ENCODE measurements at places on chromosomes 4 and X.

GRCh38 chrX:15269618-15270521 is at the start of gene ASB9:
Gene ASB9, minus strand, starts transcription at chrX:15270083. Its CDS starts 209 bp downstream, at chrX:15269874.
- DNase-seq: no peak

- no peak for DNase-seq
Measured at GRCh38 chrX:118652717-118653116, 74.7 kb upstream of the IL13RA1 start.

- no peak for DNase-seq
Measured at GRCh38 chr4:96326846-96327245, 487.0 kb downstream of the PDHA2 start.

GRCh38 chr4:20617678-20618396 is 82.4 kb upstream of the PACRGL start:
- no peak for DNase-seq

DNA sequence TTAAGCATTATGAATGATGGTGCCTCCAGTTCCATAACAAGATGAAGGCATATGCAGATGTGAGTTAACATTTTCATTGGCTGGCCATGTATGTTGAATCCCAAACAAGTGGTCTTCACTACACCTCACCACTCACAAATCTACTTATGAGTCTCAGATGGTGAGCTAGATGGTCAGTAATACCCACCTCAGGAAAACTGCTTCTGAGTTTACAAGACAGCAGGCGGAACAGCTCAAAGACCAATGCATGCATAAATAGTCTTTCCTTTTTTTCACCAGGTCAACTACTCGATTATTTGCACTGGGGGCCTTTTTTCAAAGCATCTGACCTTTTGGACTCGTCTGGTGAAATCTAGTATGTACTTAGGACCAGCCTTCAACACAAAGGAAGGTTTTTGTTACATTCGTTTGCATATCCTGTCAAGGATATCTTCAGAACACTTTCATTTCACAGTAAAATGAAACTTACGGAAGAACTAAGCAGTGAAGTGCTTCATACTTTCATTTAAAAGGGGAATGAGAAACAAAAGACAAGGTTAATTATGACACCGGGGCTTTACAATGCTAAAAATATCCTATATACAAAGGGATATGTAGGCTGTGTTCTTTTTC is 23.1 kb upstream of the TLR7 start:
- DNase-seq: no peak

DNA sequence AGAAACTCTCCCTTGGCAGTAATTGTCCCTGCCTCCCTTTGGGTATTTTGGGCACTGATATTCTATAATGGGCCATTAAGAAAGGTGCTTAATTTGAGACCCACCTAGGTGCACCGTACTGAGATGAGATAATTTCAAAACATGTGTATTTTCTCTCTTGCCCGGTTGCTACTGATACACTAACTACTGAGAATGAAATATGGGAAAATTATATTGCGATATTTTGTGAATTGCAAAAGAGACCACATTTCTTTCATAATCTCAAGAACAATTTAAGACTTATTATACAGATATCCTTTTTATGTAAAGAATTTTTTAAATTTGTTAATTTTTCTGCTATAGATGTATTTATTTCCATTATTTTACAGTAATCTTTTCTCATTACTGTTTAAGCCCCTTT is 284.9 kb downstream of the ADGRL3 start:
- no peak for DNase-seq

Measured in stimulated activated CD8-positive, alpha-beta memory T cell treated with anti-CD3 and anti-CD28 coated beads, Interleukin-4, amount 100 ng/mL, for 1 hour (primary cell).